DMS79 treated with DMSO at 0.1 percent for 48 hours (cell line): ENCODE measurements at places on chromosomes 13 and 19.

DNA sequence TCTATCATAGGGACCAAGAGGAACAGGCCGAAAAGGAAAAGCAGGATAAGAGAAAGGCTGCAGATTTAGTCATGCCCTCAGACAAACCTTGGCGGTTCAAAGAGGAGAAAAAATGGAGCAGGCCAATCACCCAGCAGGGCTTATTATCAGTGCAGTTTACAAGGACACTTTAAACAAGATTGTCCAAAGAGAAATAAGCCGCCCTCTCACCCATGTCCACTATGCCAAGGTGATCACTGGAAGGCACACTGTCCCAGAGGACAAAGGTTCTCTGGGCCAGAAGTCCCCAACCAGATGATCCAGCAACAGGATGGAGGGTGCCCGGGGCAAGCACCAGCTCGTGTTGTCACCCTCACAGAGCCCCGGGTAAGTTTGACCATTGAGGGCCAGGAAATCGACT lies 8.3 kb upstream of the REX1BD start:
- no peak for DNase-seq

GRCh38 chr13:41766439-41766838 lies 194.5 kb downstream of the VWA8 start:
- no peak for DNase-seq

- no peak for DNase-seq
Observed at GRCh38 chr13:54758795-54759194, 1730.2 kb downstream of the OLFM4 start.

DNA sequence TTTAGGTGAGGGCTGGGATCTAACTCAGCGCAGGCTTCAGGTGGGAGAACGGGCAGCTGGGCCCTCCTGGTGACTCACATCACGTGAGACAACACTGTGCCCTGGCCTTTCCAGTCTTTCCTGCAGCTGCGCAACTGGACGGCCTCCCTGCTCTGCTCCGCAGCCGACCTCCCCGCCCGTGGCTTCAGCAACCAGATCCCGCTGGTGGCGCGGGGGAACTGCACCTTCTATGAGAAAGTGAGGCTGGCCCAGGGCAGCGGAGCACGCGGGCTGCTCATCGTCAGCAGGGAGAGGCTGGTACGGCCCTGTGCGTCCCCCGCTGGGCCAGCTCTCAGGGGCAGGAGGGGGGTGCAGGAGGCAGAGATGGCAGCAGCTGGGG lies 8.8 kb downstream of the SPPL2B start:
- DNase-seq = no peak

DNA sequence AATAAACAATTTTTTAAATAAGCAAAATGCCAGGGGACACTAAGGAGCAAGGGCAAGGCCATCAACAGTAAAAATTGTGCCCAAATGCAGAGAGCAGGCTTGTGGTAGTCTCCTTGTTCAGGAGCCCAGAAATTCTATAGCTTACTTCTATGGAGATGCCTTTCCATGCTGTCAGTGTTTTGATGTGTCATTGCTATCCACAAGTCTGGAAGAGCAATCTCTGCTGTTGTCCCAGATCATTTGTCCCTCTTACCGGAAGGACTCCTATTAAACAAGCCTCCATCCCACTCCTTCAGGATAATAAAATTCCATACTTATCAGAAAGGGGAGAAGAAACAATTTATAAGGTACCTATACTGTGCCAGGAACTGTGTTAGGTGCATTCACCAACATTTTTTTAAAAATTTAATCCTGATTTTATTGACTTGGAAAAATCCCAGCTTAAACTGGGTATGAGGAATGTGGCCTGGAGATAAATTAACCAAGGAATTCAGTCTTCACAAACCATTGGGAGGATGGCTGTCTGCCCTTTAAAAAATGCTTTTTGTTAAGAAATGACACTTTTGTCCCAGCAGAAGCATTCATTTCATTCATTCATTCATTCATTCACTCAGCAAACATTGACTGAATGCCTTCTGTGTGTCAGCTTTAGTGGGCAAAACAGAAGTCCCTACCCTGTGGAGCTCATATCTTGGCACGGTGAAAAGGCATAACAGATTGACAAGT lies 26.8 kb upstream of the CYSLTR2 start:
- DNase-seq = no peak

GRCh38 chr19:11496391-11497163 lies 9.1 kb downstream of the ZNF653 start:
- DNase-seq = no peak

- no peak for DNase-seq
Observed at GRCh38 chr13:92173254-92173653, 774.8 kb downstream of the GPC5 start.

- DNase-seq = no peak
Observed at GRCh38 chr13:30936971-30937370, 4.5 kb downstream of the TEX26 start.

- DNase-seq = no peak
Observed at GRCh38 chr13:62684359-62684758, 1268.7 kb upstream of the PCDH20 start.

DNA sequence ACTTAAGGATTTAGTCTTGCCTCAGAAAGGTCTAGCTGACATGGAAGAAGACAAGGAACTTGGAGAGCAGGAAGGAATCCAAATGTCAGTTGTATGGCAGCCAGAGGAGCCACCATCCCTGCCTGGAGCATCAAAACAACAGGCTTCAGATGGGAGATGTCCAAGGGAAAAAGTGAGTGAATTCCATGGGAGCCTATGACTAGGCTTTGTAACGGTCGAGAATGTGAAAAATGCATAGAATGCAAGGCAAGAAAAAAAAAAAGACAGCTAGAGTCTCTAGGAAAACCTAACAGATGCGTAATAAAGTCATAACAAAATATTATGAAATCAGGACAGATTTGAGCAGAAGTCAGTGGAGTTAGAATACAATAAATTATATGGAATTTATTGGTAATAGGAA lies 183.7 kb upstream of the LSM14A start:
- no peak for DNase-seq

DNA sequence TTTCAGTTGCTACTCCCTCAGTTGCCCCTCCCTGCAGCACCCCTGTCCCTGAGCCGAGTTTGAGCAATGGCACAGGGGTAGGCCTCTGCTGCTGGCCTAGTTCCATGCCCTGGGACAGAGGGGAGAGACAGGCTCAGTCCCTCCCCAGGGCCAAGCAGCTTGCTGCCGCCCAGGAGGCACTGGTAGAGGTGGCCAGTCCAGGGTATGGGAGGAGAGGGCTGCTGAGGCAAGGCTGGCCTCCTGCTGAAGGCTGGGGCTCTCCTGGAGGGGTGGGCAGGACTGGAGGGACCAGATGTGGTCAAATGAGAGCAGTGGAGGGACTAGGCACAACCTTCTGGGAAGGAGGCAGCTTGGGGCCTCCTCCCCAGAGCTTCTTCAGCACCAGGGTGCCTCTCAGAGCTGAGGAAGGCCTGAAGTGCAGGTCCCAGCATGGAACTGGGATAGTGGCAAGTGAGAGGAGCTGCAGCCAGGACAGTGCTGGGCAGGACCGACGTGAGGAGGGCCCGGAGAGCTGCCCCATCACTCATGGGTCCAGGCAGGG lies 29.8 kb upstream of the VSTM2B start:
- DNase-seq = no peak

GRCh38 chr13:34647379-34648150 lies 294.5 kb upstream of the NBEA start:
- no peak for DNase-seq

DNA sequence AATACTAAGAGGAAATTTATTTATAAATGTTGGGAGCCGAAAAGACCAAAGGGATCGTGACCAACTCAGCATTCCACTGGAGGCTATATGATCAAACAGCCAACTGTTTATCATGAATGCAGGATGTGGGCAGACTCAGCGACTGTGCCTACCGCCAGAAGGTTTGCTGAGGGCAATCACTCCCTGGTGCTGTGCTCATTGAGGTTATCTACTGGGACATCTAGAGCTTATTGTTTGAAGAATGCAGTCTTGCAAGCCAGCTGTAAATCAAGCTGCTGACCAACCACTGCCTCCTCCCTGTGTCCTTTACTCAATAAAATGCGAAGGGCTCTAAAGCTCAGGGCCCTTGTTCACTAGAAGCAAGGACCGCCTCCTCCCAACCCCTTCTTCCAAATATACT lies 8.5 kb upstream of the XPO4 start:
- no peak for DNase-seq

- DNase-seq = no peak
Observed at GRCh38 chr13:75530549-75530961, 7.1 kb downstream of the COMMD6 start.

DNA sequence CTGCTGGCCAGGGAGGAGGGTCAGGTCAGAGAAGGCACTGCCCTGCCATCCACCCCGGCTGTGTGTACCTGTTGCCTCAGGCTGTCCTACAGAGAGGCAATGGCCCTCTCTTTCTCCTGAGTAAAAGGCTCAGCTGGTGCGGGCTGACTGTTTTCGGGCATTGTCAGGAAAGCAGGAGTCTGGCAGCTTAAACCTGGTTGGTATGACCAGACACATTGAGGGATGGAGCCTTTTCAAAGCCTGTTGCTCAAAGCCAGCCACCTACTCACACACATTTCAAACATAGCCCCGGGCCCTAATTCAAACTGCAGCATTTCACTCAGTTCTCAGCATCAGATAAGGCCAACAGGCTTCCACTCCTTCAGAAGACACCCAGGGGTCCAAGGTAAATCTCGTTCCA lies 61.8 kb upstream of the PDX1 start:
- no peak for DNase-seq

- DNase-seq = no peak
Observed at GRCh38 chr13:29702912-29703351, 107.4 kb upstream of the SLC7A1 start.
